COR-L47 (cell line): ENCODE measurements at places on chromosomes 11 and 22.

GRCh38 chr11:47928426-47928825 is 51.9 kb upstream of the PTPRJ start:
- no peak for DNase-seq

- DNase-seq = no peak
These were observed 11.0 kb downstream of the RPL27A start for GRCh38 chr11:8693555-8693954.

GRCh38 chr11:47216121-47216798 is 1.5 kb downstream of the DDB2 start:
- peak; percentile 41 for DNase-seq

- DNase-seq = no peak
These were observed 14.3 kb upstream of the BCL9L start for GRCh38 chr11:118939953-118940598.

DNA sequence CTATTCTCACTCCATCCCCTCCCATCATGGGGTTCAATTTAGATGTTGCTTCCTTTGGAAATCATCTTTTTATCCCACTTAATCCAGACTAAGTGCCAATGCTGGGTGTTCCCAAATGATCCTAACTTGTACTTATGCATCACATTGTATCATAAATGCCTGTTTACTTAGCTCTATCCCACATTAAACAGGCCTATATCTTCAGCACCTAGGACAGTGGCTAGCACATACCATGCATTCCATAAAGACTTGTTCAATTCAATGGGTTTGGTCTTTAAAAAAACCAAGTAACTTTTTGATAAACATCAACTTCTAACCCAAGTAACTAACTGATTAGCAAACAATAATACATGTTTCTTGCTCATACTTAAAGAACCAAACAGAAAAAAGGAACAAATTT is 40.6 kb downstream of the RSF1 start:
- no peak for DNase-seq

GRCh38 chr11:67045314-67045713 is 11.3 kb upstream of the RHOD start:
- no peak for DNase-seq

- no peak for DNase-seq
These were observed 12.5 kb downstream of the OTUB1 start for GRCh38 chr11:63998558-63999348.

DNA sequence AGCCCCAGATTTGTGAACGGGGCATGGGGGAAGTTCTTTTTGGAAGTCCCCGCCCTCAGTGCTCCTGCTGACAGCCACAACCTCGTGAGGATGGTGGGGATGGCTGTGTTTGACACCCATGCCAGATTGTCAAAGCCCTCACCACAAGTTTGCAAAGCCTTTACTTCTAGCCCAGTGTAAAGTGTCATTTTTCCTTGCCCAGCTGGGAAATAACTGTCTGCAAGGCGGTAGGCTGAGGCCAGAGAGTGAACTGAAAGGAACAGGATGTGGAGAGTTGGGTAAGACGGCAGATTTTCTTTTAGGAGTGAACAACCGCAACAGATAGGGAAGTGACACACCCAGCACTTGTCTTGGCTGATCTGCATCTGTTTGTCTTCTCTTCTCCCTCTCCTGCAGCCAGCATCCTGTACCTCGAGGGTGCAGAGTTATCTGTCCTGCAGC is 13.6 kb downstream of the IL17RA start:
- DNase-seq = no peak

GRCh38 chr11:30304620-30305019 is 18.3 kb upstream of the ARL14EP start:
- no peak for DNase-seq
